Iris pigment epithelial cell (primary cell): ENCODE measurements at places on chromosomes 13 and 19.

GRCh38 chr13:32647926-32648325 lies 61.7 kb downstream of the PDS5B start:
- no peak for DNase-seq

DNA sequence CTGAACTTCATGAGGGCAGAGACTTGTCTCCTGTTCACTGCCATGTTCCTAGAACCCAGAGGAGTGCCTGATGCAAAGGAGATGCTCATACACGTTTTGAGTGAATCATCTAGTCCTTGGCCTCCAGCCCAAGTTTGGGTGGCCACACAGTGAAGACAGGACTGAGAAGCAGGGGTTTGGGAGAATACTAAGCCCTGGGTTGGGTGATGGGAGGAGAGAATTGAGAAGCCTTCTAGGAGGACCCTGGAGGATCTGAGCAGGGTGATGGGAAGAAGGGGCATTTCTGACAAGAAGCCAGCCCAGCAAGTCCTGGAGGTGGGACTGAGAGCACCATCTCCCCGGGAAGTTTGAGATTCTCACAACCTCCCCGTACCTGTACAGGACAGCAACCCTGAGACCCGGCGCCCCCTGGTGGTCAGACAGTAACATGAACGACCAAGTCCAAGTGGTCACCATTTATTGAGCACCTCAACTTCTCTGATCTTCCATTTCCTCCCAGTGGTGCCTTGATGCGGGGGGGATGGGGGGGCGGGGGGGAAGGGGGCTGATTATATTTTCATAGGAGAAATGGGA lies 11.0 kb downstream of the CTU1 start:
- peak; percentile 52 for DNase-seq

GRCh38 chr13:25977216-25977615 lies 74.6 kb downstream of the SHISA2 start:
- no peak for DNase-seq

GRCh38 chr13:34748073-34748472 lies 194.0 kb upstream of the NBEA start:
- no peak for DNase-seq

DNA sequence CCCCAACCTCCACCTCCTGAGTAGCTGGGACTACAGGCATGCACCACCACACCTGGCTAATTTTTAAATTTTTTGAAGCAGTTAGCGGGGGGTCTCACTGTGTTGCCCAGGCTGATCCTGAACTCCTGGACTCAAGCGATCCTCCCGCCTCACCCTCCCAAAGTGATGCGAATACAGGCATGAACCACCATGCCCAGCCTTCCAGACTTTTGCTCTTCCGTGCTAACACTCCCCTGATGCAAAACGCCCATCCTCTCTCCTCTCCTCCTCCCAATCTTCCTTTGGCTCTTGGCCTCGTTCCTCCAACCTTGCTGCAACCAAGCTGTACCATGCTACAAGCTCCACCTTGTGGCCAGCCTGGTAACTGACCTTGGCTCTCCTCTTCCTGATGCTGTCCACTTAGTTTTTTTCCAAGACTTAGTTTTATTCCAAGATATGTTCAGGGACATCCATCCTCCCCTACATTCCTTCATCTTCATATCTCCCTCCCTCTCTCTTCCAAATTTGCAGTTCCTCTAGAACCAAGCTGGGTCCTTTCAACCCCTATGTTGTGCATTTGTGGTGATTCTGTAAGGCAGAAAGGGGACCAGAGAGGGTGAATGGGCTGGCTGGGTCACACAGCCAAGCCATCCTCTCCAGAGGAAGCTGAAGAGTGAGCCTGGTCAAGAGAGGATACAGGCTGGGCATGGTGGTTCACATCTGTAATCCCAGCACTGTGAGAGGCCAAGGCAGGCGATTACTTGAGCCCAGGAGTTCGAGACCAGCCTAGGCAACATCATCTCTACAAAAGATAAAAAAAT lies 32.8 kb downstream of the TINCR start:
- no peak for DNase-seq

GRCh38 chr19:55304279-55304978 lies 20.6 kb downstream of the BRSK1 start:
- peak; percentile 24 for DNase-seq

DNA sequence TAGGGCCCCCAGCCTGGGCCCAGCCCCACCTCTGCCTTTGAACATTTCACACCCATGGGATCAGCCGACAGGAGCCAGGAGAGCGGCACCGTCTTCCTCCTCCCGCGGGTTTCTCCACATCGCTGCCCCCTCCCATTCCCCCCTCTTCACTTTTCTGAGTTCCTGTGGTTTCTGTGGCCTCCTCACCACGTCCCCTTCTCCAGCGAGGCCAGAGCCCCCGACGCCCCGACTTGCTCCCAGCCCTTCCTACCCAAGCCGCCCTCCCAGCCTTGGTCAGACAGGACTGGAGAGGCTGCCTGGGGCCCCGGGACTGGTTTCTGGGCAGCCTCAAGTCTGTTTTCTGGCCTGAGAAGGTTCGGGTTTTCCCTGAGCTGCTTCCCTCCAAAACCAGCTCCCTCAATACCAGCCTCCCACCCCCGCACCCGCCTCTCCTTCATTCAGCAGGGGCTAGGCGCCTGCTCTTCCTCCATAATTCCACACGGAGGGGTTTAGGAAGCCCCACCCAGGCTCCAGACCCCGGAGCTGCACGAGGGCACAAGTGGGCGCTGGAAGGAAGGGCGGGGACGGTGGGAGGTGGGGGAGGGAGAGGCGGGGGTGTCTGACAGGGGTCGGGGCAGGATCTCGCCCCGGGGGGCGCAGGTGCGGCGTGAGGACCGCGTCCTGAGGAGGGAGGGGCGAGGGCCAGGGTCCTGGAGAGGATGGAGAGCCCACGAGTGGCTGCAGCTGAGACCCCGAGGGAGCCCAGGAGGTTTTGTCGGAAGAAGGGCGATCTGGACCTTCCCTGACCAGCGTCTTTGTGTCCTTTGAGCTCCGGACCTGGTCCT lies 4.0 kb upstream of the SIGLEC10 start:
- no peak for DNase-seq

GRCh38 chr13:33287142-33287882 lies 1.8 kb upstream of the STARD13 start:
- DNase-seq, result no peak

GRCh38 chr13:37741536-37741935 lies 128.0 kb downstream of the TRPC4 start:
- no peak for DNase-seq

- DNase-seq, result no peak
Measured at GRCh38 chr19:19145281-19145680, 7.0 kb upstream of the TMEM161A start.

DNA sequence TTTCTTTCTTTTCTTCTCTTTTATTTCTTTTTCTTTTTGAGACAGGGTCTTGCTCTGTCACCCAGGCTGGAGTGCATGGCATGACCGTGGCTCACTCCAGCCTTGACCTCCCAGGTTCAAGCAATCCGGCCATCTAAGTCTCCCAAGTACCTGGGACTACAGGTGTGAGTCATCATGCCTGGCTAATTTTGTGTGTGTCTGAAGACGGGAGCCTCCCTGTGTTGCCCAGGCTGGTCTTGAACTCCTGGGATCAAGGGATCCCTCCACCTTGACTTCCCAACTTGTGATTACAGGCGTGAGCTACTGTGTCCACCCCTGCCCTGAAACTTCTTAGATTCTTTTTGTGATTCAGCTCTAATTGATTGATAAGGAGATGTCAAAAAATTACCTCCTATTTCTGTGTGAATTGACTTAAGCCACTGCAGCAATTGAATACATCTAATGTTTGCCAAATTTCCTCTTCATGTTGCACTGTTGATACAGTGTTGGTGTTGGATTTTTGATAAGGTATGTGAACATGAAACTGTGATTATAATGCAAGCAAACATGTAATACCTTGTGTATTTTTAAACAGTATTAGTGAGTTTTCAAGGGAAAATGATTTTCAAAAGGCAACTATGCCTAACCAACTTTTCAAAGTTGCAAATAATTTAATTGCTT lies 22.6 kb downstream of the KLF5 start:
- no peak for DNase-seq

DNA sequence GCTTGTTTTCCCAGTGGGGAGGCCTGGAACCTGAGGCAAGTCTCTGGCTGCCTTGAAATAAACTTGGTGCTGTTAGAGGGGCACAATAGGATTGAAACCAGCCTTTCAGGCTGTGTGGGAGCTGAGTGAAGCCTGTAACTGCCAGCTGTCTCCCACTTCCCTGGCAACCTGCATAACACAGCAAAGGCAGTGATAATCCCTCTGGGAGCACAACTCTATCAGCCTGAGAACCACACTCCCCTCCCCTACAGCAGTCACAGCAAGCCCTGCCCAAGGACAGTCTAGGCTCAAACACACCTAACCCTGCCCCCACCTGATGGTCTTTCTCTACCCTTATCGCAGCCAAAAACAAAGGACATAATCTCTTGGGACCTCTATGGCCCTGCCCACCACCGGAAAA lies 683.8 kb upstream of the ATXN8OS start:
- no peak for DNase-seq

- DNase-seq, result peak; percentile 66
Measured at GRCh38 chr13:24270639-24271141, 38.7 kb upstream of the C1QTNF9 start.

GRCh38 chr19:16200038-16201010 lies 2.6 kb downstream of the AP1M1 start:
- DNase-seq, result peak; percentile 73

DNA sequence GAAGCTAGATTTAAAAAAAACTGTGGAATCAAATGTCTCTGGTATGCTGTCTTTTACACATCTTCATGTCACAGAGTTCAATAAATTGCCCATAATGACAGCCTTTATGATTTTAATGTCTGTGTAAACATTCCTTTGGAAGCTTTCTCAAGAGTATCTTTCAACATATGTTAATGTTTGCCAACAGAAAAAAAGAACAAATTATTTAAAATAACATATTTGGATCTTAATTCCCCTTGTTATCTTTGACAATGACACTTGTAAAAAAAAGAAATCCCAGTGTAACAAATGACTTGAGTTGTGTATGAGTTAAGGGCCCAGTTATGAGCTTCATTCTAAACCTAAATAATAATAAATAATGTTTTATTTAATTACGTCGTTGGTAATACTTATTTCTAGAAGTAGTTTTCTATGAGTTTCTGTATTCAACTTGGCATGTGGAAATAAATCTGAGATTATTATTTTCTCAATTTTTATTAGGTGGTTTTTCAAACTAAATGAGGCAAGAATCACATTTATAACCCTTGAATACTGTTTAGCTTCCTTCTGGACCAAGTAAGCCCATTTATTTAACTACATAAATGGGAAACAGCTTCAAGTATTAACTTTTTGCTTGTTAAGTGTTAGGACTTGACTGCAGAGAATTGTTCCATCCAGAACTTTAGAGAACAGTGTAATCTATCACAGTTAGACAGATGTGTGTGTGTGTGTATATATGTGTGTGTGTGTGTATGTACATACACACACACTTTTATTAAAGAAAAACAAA lies 182.1 kb downstream of the POSTN start:
- DNase-seq, result no peak

GRCh38 chr13:22091971-22092300 lies 421.1 kb downstream of the FGF9 start:
- DNase-seq, result no peak

GRCh38 chr13:38763446-38764381 lies 76.8 kb downstream of the FREM2 start:
- peak; percentile 49 for DNase-seq

GRCh38 chr13:42275506-42275905 lies 3.6 kb downstream of the AKAP11 start:
- DNase-seq, result no peak

GRCh38 chr19:41783612-41784011 lies 12.8 kb upstream of the CEACAM3 start:
- no peak for DNase-seq
